ENCODE measurements at places on chromosomes 16 and 17.
A peak's percentile ranks its signal among the peaks of the same experiment; 100 is the strongest.

DNA sequence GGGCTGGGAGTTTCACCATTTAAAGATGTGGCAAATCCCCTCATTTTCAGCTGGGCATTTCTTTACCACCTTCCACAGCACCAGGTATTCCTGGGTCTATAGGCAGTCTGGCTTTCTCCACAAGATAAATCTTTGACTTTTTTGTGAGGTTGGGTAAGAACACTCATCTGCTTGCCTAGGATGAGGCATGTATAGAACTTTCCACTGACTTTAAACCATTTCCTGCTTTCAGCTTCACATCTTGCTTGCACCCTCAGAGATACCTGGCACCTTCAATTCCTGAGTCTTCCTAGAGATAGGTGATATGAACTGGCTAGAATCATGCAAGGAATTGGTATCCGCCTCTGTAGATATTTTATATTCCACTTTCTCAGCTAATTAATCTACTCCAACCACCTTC, 27.9 kb downstream of the SMURF2 start:
- no peak for DNase-seq

DNA sequence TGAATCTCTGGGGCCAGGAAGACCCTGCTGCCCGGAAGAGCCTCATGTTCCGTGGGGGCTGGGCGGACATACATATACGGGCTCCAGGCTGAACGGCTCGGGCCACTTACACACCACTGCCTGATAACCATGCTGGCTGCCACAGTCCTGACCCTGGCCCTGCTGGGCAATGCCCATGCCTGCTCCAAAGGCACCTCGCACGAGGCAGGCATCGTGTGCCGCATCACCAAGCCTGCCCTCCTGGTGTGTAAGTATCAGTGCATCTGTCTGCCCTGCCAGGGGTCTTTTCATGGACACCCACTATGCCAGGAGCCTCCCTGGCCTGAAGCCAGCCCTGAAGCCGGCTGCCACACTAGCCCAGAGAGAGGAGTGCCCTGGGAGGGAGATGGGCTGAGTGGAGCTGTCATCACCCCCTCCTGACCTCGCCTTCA, at the start of gene CETP:
Gene CETP, plus strand, starts transcription at position 100 of the 431 bp plus-strand sequence. Its CDS starts 30 bp downstream, at position 130.
- DNase-seq, result peak; percentile 26

- DNase-seq, result peak; percentile 29
Observed at GRCh38 chr16:80233097-80233835, 307.5 kb upstream of the DYNLRB2 start.

DNA sequence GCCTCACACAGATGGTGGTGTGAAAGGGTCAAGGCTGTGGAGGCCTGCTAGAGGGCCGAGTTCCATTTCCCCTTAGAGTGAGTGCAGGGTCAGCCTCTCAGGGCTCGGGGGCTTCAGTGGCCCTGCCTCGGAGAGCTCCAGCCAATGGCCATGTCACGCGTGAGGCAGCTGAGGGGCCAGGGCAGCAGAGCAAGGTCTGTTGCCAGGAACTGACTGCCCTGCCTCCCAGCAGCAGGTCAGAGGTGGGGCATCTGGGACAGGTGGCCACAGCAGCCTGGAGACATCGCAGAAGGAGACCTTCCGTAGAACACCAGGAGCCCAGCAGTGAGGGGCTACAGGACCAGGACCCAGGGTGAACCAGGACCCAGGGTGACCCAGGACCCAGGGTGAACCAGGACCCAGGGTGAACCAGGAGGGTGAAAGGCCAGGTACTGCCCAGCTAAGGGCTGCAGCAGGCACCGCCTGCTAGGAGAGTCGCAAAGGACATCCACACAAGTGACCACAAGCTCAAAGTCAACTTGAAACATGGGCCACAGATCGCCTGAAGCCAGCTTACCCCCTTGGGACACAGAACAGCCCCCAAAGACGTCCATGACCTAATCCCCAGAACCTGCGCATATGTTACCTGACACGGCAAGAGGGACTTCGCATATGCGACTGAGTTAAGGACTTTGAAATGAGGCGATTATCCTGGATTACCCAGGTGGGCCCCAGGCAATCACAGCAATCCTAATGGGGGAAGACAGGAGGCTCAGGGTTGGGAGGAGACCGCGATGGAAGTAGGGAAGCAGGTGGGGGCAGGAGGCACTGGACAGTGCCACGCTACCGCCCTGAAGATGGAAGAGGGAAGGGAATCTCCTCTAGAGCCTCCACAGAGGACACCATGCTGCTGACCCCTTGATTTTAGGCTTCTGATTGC, 4.8 kb upstream of the MEAK7 start:
- DNase-seq, result no peak

DNA sequence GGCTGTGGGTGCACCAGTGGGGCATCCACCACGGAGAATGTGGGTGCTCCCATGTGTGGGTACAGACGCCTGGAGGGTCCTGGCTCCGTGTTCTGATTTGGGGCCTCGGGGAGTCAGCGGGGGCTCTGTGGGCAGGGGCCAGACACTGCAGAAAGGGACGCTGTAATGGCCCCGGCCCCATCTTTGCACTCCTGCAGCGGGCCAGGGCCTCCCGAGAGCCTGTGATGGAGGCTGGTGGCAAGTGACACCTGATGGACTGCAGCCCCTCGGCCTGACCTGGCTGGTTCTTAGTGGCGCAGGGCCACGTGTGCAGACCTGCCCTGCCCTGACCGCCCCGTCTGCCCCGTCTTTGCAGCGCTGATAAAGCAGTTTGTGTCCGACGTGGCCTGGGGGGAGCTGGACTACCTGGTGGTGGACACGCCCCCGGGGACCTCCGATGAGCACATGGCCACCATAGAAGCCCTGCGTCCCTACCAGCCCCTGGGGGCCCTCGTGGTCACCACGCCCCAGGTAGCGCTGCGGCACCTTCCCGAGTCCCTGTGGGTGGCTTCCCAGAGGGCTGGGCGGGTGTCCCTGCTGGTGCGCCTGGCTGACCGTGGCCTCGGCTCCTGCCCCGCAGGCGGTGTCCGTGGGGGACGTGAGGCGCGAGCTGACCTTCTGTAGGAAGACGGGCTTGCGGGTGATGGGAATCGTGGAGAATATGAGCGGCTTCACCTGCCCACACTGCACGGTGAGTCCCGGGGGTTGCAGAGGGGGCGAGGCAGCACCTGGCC, 4.7 kb downstream of the NUBP2 start:
- no peak for DNase-seq

DNA sequence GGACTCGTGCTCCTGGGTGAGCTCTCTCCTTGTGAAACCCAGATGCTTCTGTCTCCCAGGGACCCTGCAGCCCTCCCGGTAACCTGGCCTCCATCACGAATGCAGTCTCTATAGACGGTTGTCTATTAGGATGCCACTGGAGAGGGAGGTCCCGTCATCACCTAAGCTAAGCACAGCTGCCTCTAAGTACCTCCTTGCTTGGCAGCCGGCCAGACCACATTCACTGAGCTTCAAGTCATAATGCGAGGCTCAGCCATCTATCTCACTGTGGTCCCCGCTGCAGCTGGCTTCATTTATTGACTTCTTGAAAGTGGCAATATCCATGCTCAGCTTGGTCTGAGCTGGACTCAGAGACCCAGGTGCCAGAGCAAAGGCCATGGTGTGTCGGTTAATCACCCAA, 74.5 kb upstream of the HSBP1 start:
- DNase-seq, result peak; percentile 77

DNA sequence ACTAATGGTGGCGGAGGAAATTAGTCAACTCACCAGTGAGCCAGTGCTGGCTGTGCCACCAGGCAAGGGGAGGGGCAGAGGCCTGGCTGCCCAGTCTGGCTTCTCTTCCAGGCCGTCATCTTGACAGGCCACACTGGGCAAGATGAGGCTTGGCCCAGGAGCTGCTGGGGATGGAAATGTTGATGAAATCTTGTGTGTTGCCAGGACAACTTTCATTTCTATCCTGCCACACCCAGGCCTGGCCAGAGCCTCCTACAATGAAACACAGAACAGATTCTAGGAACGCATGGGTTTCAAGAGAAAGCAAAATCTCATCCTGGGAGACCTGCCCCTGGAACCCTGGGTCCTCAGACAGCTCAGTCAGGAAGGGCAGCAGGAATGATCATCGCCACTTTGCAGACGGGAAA, 9.3 kb downstream of the HEXIM2 start:
- DNase-seq, result peak; percentile 85

DNA sequence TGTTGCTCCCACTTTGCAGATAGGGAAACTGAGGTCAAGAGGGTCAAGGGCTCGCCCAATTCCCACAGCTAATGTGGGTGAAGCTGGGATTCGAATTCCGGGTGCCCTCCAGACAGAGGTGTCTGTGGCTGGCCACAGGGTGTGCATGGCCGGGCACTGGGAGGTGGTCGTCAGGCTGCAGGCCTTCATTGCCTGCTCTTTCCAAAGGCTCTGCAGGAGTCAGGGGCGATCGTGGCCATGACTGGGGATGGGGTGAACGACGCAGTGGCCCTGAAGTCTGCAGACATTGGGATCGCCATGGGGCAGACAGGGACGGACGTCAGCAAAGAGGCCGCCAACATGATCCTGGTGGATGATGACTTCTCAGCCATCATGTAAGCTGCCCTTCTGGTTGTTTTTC, 49.8 kb downstream of the MEAK7 start:
- DNase-seq, result no peak

GRCh38 chr17:76909971-76910760, 42.0 kb downstream of the MGAT5B start:
- no peak for DNase-seq

DNA sequence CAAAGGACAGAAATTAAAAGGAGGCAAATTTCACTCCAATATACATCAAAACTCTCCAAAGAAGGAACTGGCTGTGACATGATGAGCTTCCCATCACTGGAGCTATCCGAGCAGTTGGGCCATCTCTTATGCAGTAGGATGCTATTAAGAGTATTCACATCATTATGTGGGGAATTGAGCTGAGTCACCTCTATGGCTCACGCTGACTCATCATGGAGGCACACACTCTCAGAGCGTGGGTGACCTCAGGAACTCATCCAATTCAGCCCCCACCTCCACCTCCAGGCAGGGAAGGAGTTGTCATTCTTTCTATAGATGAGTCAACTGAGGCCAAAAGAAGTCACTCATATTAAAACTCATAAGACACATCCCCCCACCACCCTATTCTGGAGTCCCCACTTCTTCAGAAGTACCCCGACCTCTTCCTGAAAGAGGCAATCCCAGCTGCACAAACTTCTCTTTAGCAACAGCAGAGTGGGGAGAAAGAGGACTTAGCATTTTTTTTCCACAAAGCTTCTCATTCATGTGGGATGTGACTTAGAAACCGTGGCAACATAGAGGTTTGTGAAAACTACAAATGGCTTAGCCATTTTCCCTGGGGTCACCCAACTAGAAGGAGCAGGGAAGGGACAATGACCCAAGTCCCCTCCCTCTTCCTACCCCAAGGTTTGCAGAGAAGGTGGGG, 32.5 kb downstream of the ABCC12 start:
- DNase-seq, result peak; percentile 99

- DNase-seq, result no peak
Observed at GRCh38 chr17:5049314-5049841, 14.2 kb upstream of the SLC52A1 start.

GRCh38 chr16:87254734-87255133, 62.5 kb downstream of the C16orf95 start:
- no peak for DNase-seq

- DNase-seq, result no peak
Observed at GRCh38 chr17:67578142-67578457, 139.6 kb upstream of the NOL11 start.

GRCh38 chr16:79283578-79283977, 317.0 kb downstream of the MAF start:
- no peak for DNase-seq

GRCh38 chr17:50783193-50783660, 15.9 kb upstream of the ANKRD40CL start:
- peak; percentile 71 for DNase-seq

DNA sequence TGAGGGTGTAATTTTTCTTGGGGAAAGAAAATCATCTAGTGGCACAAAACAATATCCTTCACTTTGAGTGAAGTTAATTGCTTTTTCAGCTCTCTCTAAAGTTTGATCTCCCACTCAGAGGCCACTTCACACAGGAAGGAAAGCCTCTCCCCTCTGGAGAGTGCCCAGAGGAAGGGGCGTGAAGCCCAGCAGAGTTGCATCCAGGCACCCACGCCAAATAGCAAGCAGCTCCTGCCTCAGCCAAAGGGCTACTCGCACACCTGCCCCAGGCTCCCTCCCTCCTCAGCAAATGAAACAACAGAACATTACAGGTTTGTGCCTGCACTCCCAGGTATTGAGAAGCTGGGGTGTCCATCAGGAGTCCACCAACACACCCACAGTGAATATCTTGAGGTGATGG, 183.0 kb upstream of the RPL38 start:
- DNase-seq, result no peak

- DNase-seq, result no peak
Observed at GRCh38 chr17:77099997-77100396, 40.8 kb upstream of the SEC14L1 start.

DNA sequence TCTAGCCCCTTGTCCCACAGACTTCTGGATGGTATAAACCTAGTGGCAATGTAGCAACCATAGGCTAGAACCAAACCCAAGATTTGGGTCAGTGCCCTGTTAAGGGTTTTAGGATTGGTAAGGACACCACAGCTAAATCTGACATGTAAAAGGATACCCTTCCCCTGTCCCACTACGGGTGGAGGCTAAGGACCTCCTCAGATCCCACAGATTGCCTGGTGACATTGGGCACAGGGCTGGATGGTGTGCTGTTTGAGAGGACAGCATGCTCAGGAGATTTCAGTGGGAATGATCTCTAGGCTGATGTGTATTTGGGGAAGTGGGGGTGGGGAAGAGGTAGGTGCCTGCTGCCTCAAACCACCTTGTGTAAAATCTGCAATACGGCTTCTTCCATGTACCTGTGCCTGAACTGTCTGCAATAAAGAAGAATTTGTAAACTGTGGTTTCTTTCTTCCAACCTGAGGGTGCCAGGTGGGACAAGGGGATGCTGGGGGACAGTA, 671 bp upstream of the EDC4 start:
- no peak for DNase-seq

- no peak for DNase-seq
Observed at GRCh38 chr17:50638606-50638965, 3.9 kb downstream of the ABCC3 start.

DNA sequence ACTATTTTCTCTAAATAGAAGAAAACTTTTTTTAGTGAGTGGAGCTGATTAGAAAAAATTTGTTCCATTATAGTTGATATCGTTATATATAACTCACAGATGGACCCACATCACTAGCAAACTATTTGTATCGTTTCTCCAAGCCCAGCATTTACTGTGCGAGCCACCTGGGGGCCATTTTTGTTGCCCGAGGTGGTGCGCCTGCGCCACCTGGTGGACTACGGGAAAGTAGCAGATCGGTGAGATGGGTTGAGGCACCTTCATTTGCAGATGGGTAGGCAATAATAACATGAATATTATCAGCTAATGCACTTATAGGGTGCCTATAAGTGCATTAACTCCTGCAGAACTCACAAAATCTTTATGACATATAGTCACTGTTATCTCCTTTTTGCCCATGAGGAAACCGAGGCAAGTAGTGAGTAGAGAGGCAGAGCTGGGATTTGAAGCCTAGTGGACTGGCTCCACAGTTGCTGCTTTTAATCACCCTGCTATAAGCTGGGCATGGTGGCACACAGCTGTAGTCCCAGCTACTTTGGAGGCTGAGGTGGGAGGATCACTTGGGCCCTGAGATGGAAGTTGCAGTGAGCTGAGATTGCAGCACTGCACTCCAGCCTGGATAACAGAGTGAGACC, 23.2 kb upstream of the NTN1 start:
- DNase-seq, result peak; percentile 40
